ENCODE measurements at places on chromosomes 2 and 18.

DNA sequence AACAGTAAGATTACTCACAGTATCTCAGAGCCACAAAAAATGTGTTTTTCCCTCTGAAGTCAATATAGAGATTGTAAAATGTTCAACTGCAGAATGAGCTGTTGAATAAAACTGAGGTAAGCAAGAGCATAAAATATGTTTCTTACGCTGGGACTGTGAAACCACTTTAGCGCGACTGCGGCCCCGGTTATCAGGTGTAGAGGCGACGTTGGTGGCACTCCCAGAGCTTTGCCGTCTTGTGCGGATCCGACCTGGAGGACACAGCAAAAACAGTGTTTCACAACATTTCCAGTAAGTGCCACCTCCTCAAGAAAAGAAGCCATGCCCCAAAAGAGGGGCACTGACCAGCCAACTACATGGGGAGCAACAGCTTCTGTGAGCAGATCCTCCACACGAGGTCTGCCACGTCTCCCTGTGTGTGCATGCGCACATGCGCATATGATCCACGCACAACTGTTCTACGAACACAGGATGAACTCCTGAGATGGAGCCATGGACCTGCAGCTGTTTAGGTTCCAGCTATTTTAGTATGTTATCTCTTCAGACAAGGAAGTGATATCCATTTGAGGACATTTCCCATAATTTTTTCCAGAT is 100.7 kb upstream of the RNU4ATAC start:
- no peak for DNase-seq

DNA sequence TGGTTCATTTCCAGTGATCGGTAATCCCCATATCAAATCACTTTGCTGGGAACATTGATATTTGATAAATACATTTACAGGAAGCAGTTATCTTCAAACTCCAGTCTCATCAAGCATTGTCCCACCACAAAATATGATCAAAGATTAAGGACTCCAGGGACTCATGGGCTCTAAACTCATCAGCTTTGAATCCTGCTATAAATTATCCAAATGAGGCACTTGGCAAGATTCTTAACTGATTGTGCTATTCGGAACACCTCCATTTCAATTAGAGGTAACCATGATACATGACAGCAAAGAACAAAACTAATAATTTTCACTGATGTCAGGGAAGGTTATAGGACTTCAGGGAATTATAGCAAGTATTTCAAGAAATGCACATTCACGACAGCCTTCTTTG is 1088.1 kb upstream of the PIK3C3 start:
- DNase-seq: no peak

GRCh38 chr2:54275541-54275940 is 19.5 kb upstream of the TSPYL6 start:
- DNase-seq: no peak

- no peak for DNase-seq
Measured at GRCh38 chr2:31282634-31283033, 48.7 kb downstream of the EHD3 start.

GRCh38 chr2:163697846-163698637 is 37.8 kb downstream of the FIGN start:
- no peak for DNase-seq

- no peak for DNase-seq
Measured at GRCh38 chr2:29108225-29108624, 7.0 kb upstream of the CLIP4 start.

- DNase-seq: no peak
Measured at GRCh38 chr18:5302606-5303005, 7.1 kb upstream of the ZBTB14 start.

GRCh38 chr2:150621526-150622213 is 134.2 kb upstream of the RND3 start:
- DNase-seq: no peak

DNA sequence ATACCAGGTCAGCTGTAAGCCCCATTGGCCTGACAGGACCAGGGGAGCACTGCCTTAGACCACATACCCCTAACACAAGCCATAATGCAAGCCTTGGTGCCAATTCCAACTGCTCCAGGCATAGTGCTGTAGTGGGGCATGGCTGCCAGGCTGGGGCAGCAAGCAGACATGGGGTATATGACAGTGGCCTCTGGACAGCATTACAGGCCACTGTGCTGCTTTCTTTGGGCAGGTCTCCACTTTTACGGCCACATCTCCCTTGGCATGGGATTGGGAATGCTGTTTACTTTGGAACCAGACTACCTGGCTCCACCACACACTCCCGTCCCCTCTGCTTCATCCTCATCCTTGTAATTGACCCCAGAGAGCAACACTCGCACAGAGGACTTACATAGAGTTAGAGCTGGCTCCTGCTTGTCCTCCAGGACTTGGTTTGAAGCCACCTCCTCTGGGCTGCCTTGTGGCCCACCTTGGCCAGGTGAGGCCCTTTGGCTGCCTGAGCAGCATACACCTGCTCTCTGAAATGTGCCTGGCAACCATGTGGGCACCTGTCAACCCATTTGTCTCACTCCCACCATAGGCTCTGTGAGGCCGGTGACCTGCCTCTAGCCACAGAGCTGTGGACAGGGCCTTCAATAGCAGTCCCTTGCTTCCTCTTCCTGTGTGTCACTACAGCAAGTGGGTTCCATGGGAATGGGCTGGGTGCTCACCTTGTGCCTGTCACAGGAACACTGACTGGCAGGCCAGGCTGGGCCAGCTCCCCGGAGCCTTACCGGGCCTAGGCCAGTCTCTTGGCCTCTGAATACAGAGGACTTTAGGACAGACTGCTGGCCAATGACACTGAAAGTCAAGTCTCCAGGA is 262.6 kb upstream of the HS6ST1 start:
- no peak for DNase-seq

DNA sequence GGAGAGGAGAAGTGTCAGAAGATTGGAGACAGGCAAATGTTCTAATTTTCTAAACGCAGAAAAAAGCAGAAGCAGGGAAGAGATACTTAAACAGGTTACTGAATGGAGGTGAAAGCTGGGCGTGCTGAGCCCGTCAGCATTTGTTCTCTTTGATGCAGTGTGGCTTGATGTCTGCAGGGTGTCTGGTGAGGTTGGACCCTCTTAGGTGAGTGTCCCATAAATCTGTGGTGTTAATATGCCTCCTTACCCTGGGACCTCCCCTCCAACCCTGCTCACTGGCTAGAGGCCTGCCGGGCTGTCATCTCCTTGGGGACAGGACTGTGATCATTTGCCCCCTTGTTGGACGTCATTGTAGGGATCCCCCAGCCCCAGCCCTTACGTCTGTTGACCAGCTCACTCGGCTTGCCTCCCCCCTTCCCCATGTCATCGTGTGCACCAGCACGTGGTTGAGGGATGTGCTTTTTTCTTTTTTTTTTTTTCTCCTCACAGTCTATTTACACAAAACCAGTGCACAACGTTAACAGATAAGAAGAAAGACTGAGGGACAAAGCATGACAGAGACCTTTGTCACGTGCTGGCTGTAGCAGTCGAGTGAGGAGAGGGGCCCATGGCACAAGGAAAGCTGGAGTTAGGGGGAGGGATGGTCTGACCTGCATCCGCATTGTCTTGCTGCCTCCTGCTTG is 56.4 kb downstream of the NCK2 start:
- no peak for DNase-seq

- DNase-seq: no peak
Measured at GRCh38 chr2:38875227-38875575, 533 bp downstream of the DHX57 start.

GRCh38 chr18:9619545-9619944 is 5.2 kb upstream of the PPP4R1 start:
- DNase-seq: no peak

GRCh38 chr2:15664273-15665066 is 72.8 kb downstream of the DDX1 start:
- DNase-seq: no peak

GRCh38 chr2:220191031-220191430 is 563.6 kb downstream of the SLC4A3 start:
- DNase-seq: no peak

GRCh38 chr2:25341011-25341727 is 556 bp downstream of the DNMT3A start:
- no peak for DNase-seq

- no peak for DNase-seq
Measured at GRCh38 chr18:78975699-78976335, 3.8 kb upstream of the SALL3 start.

DNA sequence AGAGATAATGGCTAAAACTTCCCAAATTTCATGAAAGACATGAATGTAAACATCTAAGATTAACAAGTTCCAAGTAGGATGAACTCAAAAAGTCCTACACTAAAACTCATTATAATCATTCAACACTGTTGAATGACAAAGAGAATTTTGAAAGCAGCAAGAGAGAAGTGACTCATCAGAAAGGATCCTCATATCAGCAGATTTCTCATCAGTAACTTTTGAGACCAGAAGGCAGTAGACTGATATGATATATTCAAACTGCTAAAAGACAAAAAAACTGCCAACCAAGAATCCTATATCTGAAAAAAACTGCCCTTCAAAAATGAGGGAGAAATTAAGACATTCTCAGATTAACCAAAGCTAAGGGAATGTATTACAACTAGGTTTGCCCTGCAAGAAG is 130.6 kb upstream of the OTX1 start:
- no peak for DNase-seq

GRCh38 chr18:46591783-46592391 is 65.1 kb downstream of the LOXHD1 start:
- no peak for DNase-seq

GRCh38 chr2:160228141-160228917 is 28.3 kb upstream of the ITGB6 start:
- DNase-seq: no peak

DNA sequence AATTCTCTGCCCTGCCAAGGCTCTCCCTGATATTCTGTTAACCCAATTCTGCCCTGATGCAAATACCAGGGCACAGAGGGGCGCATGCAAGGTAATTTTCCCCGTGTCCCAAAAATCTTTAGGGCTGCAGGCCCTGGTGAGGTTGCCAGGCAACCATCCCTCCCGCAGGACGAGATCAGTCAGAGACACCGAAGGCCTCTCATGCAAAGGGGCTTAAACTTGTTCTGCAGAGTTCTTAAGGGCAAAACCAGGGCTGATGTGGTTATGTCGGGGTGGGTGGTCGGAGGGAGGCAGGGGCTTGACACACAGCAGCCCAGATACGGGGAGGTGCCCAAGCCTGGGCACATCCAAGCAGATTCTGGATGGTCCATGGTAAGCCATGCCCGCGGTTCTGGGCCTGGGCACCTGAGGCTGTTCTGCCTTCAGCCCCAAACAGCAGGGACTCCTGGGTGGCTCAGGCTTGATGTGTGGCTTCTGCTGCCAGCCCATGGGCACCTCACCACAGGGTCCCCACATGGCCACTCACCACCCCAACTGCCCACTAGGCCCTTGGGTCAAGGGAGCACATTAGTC is 27.2 kb downstream of the STEAP3 start:
- no peak for DNase-seq

- no peak for DNase-seq
Measured at GRCh38 chr2:236762628-236763027, 193.0 kb downstream of the ACKR3 start.

- no peak for DNase-seq
Measured at GRCh38 chr2:174058456-174058855, 93.3 kb upstream of the SP3 start.

DNA sequence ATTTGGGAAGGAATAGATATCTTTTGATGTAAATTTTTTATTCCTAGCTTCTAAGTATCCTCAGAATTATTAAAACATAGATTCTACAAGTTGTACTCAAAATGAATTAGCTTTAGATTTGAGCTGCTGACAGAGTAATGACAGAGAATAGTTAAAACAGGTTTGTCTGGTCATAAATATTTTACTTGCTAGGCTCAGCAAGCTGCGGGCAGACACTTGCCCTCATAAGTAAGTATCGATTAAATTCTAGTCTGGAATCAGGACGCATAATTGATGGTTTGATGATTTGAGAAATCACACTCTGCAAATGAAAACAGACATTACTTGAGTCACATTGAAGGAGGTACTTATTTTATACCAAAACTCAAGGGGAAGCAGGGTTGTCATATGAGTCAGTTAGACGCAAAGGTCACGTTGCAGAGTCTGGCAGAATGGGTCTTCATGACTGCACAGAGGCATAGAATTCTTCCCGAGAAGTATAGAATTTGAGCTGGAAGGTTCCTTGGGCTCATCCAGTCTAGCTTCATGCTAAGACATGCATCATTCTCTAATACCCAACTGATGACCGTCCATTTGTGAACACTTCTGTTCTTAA is 27.5 kb downstream of the ARL4C start:
- no peak for DNase-seq

DNA sequence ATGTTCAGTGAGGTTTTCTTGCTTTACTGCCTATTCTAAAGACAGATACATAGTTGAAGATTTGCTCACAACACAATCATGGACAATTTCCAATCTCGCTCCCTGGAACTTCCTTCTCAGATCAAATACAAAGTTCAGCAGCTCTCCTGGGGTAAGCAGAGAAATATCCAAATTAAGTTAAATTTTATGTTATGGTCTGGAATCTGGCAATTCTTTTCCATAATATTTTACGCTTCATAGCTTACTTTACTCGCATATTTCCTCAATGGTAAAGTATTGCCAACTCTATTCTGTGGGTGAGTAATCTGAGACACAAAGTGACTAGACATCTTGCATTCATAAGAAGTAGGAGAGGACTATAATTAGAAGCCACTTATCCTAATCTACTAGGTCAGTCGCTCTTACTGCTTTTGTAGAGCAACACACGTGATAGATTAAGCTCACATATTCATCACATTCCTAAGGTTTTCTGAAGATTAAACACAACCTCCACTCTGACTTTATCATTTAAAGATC is 529.4 kb downstream of the CCDC85A start:
- no peak for DNase-seq

DNA sequence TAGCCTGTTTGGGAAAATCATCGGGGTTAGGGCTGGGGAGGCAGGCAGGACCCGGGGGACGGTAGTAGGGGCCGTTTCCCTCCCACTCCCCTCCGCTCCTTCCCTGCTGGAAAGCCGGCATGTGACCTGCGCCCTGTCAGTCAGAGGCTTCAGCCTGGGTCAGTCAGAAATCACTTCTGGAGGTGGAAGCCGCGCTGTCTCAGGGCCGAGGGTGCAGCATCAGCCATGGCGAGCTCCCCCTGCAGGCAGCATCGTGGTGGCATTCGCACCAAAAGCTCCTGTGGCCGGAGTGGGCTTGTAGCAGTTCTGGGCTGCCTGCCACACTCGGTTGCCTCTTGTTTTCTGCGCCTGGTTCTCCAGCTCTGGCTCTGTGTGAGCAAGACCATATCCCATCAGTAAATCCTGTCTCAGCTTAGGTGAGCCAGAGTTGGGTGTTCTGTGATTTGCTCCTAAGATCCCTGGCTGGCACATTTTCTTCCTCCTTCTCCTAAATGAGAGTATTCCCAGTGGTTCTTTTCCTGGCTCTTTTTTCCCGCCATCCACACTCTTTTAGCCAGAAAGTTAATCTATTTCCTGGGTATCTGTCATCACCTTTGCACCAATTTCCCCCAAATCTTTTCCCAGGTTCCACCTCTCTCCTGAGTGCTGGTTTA is 123.9 kb upstream of the CD302 start:
- peak; percentile 32 for DNase-seq

DNA sequence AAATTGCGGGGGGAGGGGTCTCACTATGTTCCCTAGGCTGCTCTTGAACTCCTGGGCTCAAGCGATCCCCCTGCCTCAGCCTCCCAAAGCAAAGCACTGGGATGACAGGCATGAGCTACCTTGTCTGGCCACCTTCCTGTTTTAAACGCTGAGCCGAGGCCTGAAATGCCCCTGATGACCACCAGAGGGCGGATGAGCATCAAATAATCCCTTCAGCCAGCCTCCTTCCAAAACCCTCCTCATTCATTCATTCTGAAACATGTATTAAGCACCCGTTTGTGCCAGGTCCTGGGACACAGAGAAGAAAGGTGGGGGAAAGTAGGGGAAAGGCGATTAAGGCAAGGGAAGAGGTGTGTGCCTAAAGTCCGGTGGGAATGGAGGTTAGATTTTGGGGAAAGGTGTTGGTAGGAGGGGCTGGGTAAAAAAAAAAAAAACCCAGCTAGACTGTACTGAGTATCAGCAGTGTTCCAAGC is 30.7 kb upstream of the PTMA start:
- DNase-seq: peak; percentile 73

Data from stimulated activated CD8-positive, alpha-beta memory T cell treated with anti-CD3 and anti-CD28 coated beads, Interleukin-7, amount 100 ng/mL, for 1 hour (primary cell).